Activated CD8-positive, alpha-beta T cell treated with anti-CD3 and anti-CD28 coated beads for 36 hours (primary cell): ENCODE measurements at places on chromosomes 6 and 20.

DNA sequence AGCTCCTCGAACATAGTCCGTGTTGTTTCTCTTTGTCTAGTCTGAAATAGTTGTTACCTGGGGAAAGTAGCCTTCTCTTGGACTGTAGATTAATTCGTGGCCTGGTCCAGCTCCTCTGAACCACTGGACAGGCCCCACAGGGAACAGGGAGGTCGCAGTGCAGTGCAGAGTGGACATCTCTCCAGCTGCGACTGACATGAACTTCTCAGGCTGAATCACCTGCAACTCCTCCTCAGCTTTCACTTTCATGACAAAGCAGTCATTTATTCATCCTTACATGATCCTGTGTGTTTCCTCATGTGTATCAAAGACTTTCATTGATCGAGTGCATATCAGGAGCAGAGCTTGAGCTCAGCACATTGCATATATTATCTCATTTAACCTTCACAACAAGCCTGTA, 19.1 kb upstream of the SIRPG start:
- no peak for DNase-seq

GRCh38 chr6:140711019-140711613, 1336.7 kb upstream of the CITED2 start:
- DNase-seq = no peak

- no peak for DNase-seq
Observed at GRCh38 chr6:119713903-119714302, 364.3 kb upstream of the MAN1A1 start.

GRCh38 chr6:115838216-115838615, 222.5 kb downstream of the FRK start:
- no peak for DNase-seq

DNA sequence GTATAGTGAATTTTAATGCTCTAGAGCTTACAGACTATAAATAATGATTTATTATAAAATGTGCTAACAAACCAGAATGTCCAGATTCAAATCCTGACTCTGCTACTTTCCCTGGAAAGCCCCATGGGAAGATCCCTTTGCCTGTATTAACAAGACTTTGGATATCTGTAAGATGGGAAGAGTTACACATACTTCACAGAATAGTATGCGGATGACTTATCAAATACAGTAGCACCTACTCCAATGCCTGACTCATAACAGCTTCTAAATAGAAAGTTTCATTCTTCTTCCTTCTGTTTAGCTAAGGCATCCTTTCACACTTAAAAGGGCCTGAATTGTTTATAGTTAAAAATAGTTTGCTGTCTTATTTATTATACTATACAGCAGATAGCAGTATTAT, 166.3 kb downstream of the KCNQ5 start:
- no peak for DNase-seq

DNA sequence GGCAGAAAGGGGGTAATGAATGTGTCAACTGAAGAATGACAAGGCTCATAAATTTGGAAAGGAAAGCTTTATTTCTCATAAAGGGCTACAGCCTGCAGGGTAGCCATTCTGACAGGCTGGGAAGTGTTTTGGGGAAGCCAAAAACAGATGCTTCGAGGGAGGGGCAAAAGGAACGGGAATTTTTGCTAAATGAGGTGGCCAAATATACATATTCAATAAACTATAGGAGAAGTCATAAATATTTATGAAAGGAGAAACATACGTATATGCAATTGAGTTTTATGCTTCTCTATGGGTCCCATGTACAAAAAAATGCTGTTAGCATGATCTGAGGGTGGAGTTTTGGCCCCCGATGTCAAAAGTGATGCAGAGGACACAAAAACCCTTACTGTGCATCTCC, 180.7 kb downstream of the FNDC1 start:
- DNase-seq = no peak

DNA sequence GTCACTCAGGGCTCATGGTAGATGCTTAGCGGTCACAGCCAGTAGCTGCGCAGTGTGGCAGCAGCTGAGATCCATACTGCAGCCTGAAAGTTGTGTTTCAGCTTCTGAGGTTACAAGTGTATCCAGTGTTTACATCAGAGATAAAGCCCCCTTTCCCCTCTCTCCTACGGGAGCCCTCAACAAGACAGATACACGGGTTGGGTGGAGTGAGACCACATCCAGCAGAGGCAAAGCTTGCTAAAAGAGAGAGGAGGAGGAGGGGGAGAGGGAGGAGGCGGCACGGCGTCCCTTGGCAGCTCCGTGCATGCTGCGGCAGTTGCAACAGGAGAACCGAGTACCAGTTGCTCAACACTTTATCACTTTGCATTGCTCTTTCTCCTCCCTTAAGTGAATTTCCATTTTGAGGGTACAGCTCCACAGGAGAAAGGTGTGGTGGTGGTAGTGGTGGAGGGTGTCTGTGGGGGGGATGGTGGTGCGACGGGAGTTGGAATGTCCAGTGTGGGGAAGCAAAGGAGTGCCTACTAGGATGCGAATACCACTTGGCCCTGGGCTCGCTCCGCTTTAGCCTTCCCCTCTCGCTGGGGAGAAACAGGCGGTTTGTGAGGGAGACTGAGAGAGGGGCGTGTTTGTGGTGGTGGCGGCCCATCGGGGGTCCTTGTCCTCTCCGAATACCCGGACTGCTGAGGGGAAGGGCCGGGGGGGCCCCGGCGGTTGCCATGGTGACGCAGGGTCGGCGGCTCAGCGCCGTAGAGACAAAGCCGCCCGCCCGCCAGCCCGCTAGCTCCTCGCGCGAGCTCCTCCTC, 405 bp upstream of the RNF182 start:
- peak; percentile 57 for DNase-seq

- DNase-seq = no peak
Observed at GRCh38 chr6:89198235-89198634, 18.9 kb downstream of the GABRR1 start.

GRCh38 chr20:25310268-25310920, 62.5 kb downstream of the PYGB start:
- peak; percentile 77 for DNase-seq

- no peak for DNase-seq
Observed at GRCh38 chr6:167759912-167760311, 66.8 kb upstream of the AFDN start.

DNA sequence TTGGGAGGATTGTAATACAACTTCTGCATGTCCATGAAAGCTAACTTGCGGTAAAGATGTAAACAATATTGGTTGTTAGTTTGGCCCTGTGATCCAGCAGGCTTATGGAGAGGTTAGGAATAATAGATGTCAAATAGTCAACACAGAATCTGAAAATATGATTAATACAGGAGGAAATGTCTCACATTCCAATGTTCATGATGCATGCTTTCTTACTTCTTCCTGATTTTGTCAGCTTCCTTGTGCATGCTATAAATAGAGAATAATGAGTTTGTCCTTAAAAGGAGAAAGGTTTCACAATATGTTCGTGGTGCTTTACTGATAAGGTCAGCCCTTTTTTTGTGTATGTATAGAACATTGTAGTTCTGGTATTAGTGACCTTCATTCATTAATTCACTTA, 136.7 kb downstream of the MMUT start:
- no peak for DNase-seq

DNA sequence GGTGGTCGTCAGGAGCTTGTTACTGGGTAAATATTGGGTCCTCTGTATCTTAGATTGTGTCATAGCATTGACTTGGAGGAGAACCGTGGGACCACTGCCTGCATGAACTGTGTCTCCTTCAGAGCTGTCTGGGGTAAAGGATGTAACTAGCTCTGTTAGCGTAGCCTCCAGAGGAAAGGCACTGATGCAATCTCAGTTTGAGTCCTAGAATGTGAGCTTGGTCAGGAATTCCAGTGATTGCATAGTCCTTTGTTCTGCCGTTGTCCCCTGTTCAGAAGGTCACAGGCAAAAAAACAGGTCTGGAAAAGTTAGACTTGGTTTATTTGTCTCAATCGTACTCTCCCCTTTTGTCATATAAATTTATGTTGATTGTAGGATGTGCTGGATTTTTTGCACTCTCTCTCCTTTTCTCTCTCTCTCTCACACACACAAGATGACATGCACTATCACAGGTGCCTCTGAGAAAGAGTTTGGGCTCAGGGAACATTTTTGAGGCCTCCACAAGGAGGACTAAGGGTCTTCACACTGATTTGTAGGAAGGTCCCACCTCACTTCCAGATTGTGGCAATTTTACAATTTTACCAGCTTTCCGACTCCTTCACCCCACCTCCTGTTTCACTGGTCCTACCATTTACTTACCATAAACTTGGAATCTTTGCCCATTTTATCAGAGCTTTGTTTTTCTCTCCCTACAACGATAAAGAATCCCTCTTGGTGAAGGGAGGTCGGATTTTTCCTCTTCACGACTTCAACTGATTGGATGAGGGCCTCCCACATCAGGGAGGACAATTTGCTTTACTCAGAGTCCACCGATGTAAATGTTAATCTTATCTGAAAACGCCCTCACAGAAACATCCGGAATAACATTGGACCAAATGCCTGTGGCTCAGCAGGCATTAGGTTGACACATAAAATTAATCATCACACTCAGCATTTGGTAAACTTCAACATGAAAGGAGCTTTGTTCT, 7.0 kb upstream of the DACT2 start:
- no peak for DNase-seq

GRCh38 chr6:112017169-112017568, 36.7 kb upstream of the CCN6 start:
- peak; percentile 78 for DNase-seq

GRCh38 chr6:162290846-162291465, 436.6 kb downstream of the PRKN start:
- no peak for DNase-seq

DNA sequence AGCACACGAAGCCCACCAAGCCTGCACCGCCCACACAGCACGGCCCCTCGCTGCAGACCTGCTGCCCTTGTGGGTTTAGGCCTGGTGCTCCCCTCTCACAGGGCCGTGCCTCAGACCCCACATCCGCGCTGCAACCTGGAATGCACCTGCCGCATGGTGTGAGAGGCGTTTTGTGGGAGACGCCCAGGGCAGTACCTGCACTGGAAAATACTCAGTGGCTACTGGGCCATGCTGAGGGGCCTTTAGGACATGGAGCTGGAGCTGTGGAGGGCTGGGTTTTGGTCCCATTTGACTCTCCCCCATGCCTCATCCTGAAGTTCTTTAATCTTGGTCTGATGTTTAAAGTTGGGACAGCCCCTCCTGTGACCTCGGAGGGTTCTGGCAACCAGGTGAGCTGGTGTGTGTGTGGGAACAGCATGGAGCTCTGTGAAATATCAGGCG, 116.3 kb downstream of the ERMARD start:
- DNase-seq = no peak

DNA sequence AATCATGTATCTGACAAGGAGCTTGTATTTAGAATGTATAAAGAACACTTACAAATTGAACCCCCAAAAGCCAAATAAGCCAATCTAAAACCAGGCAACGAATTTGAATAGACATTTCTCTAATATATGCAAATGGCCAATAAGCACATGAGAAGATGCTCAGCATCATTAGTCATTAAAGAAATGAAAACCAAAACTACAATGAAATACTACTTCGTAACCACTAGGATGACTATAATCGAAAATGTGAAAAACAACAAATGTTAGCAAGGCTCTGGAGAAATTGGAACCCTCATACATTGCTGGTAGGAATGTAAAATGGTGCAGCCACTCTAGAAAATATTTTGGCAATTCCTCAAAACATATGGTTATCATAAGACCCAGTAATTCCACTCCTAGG, 105.8 kb upstream of the TOP1 start:
- DNase-seq = no peak

- DNase-seq = no peak
Observed at GRCh38 chr6:159308198-159308597, 139.0 kb downstream of the FNDC1 start.

DNA sequence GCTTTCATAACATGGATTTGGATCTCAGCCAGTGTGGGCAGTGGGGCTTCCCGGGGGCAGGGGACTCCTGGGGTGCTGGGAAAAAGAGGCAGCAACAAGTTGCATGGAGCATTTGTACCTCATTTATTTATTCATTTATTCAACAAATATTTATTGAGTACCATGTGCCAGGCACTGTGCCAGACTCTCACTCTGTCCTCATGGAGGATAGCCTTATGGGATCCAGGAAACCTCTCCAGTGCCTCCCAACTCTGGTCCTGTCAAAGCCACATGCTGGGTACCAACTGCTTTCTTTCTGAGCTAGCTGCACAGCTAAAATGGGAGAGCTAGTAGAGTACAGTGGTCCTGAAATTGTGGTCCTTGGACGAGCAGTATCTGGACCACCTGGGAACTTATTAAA, 87.8 kb upstream of the EPB41L1 start:
- DNase-seq = no peak

DNA sequence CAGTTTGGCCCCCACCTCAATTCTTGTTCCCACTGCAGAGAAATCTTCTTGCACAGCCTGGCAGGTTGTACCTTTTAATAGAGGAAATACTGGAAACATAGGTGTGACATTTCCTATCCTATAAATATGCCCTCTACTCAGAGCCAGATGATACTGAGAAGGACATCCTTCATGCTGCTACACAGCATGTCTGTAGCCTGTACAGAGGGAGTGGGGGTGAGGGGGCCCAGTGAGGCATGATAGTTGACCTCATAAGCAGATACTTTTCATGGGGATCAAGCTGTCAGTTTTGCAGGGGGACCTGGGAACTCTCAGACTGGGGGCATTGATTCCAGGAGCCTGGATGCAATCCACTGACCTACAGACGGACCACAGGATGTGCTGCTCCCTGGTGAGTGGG, 96.2 kb upstream of the TOP1 start:
- DNase-seq = no peak

- no peak for DNase-seq
Observed at GRCh38 chr6:69542494-69542893, 254.3 kb downstream of the LMBRD1 start.

- no peak for DNase-seq
Observed at GRCh38 chr6:82506526-82506925, 142.9 kb downstream of the TPBG start.

GRCh38 chr20:36717657-36718056, 28.2 kb downstream of the NDRG3 start:
- peak; percentile 11 for DNase-seq

DNA sequence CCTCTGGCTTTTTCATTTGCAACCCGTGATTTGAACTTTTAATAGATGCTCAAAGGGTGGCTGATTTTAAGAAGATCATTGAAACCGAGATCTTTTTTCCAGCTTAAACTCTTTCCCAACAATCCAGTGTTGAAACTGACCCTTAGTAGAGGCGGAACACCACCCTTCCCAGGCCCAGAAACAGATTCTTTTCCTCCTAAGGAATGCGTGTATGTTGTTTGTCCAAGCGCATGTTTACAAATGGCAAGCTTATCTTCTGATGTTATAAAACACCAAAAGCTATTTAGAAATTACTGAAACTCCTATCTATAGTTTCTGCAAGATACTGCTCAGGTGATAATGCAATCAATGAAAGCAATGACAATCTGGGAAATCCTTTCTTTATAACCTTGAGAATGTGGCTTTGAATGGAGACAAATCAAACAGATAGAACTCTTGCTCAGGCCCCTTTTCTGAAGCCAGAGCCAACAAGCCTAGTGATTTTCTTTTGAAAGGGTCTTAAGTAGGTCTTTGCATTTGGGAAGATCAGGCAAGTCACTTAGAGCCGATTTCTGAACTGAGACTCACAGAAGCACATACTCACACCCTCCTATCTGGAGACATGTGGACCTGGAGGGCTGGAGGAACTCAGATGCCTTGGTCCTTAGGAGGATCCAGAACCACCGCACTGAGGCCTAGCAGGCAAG, 9.1 kb downstream of the BANF2 start:
- no peak for DNase-seq
